Hepatocyte (in vitro differentiated cells): ENCODE measurements at places on chromosomes 7 and 10.
A peak's percentile ranks its signal among the peaks of the same experiment; 100 is the strongest.

- peaks cover 5% of the 10 kb centered on the region for H3K4me1 ChIP-seq
- no peaks in the 10 kb centered on the region for H3K36me3 ChIP-seq
- H3K27me3 ChIP-seq: no peaks in the 10 kb centered on the region
Measured at GRCh38 chr10:61356354-61356753, 96.8 kb downstream of the TMEM26 start.

GRCh38 chr10:86960003-86960862 is 1.8 kb downstream of the SNCG start:
- H3K27me3 ChIP-seq: no peaks in the 10 kb centered on the region
- DNase-seq: peak; percentile 84
- H3K27ac ChIP-seq: no peak overlapping the region
- no peak overlapping the region for H3K4me3 ChIP-seq
- H3K4me1 ChIP-seq: peaks cover 20% of the 10 kb centered on the region
- no peaks in the 10 kb centered on the region for H3K36me3 ChIP-seq

DNA sequence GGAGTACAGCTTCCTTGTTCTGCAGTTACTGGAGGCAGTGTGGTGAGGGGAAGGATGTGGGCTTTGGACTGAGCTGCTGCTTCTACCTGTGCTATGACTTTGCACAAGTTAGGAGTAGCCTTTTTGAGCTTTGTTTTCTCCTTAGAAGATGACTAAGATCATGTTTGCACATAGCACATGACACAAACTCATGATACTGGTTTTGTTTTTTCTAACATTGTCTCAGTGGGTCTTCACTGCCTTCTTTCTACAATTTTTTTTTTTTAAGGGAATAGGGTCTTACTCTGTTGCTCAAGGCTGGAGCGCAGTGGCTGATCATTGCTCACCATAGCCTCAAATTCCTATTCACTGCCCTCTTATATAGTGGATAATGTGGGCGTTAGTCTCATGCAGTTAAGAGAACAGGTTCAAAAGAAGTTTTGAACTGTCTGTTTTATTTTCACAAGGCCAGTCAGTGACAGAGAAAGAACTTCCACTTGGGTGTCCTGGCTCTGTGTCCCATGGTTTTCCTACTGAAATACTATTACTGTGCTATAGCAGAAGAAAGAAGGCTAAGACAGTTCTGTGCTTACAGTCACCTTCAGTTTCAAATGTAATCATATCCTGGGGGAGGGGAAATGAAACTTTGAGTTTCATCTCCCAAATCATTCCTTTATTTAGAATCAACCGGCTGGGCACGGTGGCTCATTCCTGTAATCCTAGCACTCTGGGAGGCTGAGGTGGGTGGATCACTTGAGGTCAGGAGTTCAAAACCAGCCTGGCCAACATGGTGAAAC is 72.0 kb downstream of the KAT6B start:
- no peak overlapping the region for H3K4me3 ChIP-seq
- no peaks in the 10 kb centered on the region for H3K27me3 ChIP-seq
- peaks cover 16% of the 10 kb centered on the region for H3K4me1 ChIP-seq
- H3K27ac ChIP-seq: peak overlapping the region; percentile 69
- peak; percentile 28 for DNase-seq
- H3K36me3 ChIP-seq: no peaks in the 10 kb centered on the region

- H3K36me3 ChIP-seq: no peaks in the 10 kb centered on the region
- H3K27me3 ChIP-seq: no peaks in the 10 kb centered on the region
- no peak for DNase-seq
- no peak overlapping the region for H3K27ac ChIP-seq
Measured at GRCh38 chr7:80207501-80207900, 72.9 kb downstream of the GNAI1 start.

- DNase-seq: no peak
- H3K27me3 ChIP-seq: no peaks in the 10 kb centered on the region
- H3K4me3 ChIP-seq: no peak overlapping the region
- peak overlapping the region; percentile 80 for H3K27ac ChIP-seq
- H3K4me1 ChIP-seq: no peaks in the 10 kb centered on the region
- no peaks in the 10 kb centered on the region for H3K36me3 ChIP-seq
Measured at GRCh38 chr7:17297243-17297642, 1.2 kb upstream of the AHR start.

DNA sequence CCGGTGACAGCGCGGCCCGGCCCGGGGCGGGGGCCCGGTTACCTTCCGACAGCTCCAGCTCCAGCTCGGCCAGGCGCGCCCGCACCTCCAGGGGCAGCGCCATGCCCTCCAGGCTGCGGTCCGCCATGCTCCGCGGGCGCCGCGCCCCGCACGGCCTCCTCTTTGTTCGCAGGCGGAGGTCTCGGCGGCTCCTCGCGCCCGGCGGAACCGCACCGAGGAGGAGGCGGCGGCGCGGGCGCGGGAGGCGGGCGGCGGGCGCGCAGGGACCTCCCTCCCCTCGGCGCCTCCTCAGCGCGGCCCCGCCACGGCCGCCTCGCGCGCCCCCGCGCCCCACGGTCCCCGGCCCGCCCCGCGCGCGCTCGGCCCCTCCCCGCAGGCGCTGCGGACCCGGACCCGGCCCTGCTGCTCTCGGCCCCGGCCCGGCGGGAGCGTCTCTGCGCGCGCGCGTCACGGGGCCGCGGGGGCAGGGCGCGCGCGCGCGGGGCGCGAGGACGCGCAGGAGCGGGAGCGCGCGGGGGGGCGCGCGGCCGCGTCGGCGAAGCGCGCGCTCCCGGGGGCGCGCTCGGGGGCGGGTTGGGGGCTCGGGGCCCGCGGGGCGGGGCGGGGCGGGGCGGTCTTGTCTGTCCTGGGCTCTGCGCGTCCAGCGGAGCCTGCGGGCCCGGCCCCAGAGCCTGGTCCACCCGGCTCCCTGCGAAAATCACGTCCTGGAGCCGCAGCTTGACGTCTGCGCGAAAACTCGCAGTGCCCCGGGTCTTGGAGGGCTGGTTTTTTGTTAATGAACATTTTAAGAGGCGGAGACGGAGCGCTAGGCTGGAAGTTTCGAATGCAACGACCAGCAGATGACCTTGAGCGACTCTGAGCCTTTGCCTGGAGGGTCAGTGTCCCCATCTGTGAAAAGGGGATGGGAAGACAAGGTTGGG is at the start of gene DIP2C:
Gene DIP2C, minus strand, starts transcription at position 217 of the 920 bp plus-strand sequence. Its CDS starts 90 bp downstream, at position 127.
- H3K36me3 ChIP-seq: no peaks in the 10 kb centered on the region
- peak within 1 kb of the TSS; percentile 89 for H3K4me3 ChIP-seq
- peaks cover 9% of the 10 kb centered on the region for H3K4me1 ChIP-seq

DNA sequence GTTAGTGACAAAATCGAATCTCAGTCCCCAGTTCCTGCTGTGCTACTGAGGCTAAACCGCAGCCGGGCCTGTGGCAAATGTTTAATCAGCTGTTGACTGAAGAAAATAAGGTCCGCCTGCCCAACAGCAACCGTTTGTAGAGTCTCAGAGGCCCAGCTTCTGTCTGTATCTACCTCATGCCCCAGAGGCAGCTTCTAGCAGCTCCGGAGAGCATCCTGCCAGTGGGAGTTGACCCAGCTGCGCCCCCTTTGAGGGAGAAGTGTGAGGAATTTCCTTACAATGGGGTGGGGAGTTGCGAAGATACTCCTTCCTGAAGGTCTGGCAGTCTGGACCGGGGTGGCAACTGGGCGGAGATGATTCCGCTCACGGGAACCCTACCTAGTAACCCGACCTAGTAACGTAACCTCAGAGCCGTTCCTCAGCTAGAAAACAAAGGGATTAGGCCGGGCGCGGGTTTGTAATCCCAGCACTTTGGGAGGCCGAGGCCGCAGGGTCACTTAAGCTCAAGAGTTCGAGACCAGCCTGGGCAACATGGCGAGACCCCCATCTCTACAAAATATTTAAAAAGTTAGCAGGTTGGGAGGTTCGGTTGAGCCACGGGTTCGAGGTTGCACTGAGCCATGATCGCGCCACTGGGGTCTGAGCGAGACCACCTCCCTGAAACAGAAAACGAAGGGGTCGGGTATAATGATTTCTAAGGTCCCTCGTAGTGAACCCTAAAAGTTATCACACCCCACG is 846 bp upstream of the ZNF775 start:
- H3K36me3 ChIP-seq: no peaks in the 10 kb centered on the region
- H3K27ac ChIP-seq: peak overlapping the region; percentile 95
- peaks cover 63% of the 10 kb centered on the region for H3K4me1 ChIP-seq
- H3K4me3 ChIP-seq: peak overlapping the region; percentile 66
- H3K27me3 ChIP-seq: no peaks in the 10 kb centered on the region

DNA sequence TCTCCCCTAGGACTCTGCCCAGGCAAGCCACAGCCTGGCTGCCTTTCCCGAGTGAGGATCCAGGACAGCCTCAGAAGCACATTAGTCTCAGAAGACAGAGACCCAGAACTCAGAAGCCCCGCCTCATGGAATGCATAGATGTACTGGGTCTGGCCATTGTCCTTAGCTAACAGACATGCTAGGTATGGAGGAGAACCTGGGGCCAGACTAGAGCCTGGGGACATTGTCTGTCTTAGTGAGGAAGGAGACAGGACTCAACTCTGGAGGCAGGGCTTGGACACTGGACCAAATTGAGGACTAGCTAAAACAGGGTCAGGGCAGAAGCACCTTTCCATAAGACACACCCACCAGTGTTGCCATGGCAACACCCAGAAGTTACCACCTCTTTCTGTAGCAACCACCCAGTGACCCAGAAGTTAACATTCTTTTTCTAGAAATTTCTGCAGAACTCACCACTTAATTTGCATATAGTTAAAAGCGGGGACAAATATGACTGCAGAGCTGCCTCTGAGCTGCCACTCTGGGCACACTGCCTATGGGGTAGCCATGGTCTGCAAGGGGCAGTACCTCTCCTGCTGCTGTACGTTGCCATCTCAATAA is 27.5 kb downstream of the TLX1 start:
- no peak overlapping the region for H3K4me3 ChIP-seq
- H3K36me3 ChIP-seq: no peaks in the 10 kb centered on the region
- no peak for DNase-seq
- no peak overlapping the region for H3K27ac ChIP-seq
- H3K4me1 ChIP-seq: no peaks in the 10 kb centered on the region

GRCh38 chr10:29689001-29689400 is 54.2 kb upstream of the SVIL start:
- H3K4me3 ChIP-seq: no peak overlapping the region
- H3K27me3 ChIP-seq: no peaks in the 10 kb centered on the region
- no peak overlapping the region for H3K27ac ChIP-seq
- peaks cover 11% of the 10 kb centered on the region for H3K4me1 ChIP-seq
- no peak for DNase-seq
